ENCODE measurements at places on chromosomes 13 and 19.
A peak's percentile ranks its signal among the peaks of the same experiment; 100 is the strongest.

GRCh38 chr13:41746259-41746658, 214.7 kb downstream of the VWA8 start:
- DNase-seq, result no peak

DNA sequence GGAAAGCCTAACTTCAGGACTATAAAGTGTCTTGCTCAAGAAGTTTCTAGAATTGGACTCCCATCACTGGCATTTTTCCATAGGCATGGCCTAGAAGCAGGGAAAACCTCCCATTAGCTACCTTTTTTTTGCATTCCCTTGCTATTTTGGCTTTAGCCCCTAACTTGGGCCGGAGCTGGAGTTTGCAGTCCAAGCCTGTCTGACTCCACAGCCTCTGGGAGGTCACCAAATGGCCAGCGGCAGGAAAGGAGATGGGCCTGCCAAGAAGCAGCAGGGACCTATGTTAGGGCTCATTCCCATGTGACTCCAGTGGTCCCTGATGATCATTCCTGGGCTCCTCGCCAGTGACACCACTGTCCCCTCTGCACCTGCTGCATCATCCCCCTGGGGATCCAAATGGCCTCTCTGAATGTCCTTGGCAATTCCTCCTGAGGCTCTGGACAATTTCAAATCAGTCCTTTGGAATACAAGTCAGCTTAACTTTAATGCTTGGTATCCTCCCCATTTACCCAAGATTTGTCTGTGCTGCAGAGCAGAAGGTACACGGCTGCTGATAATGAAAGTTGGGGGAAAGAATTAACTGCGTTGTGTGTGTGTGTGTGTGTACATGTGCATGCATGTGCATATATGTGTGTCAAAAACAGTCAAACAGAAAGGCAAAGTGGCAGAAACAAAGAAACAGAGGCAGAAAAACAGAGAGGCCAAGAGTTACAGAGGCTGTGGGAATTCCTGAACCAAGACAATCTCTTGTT, 69.8 kb upstream of the SERP2 start:
- no peak for DNase-seq

DNA sequence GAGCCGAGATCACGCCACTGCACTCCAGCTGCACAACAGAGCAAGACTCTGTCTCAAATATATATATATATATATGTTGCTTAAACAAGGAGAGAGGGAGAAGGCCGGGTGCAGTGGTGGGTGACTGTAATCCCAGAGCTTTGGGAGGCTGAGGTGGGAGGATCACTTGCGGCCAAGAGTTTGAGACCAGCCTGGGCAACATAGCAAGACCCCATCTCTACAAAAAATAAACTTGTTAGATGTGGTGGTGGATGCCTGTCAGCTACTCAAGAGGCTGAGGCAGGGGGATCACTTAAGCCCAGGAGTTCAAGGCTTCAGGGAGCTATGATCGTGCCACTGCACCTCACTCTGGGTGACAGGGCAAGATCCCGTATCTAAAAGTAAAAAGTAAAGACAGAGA, 5.3 kb upstream of the HSD17B14 start:
- no peak for DNase-seq

- peak; percentile 31 for DNase-seq
Measured at GRCh38 chr13:43666403-43666802, 120.4 kb downstream of the ENOX1 start.

- no peak for DNase-seq
Measured at GRCh38 chr13:98657506-98658085, 80.7 kb upstream of the STK24 start.

- DNase-seq, result no peak
Measured at GRCh38 chr19:53161123-53161522, 2.3 kb upstream of the ZNF347 start.

DNA sequence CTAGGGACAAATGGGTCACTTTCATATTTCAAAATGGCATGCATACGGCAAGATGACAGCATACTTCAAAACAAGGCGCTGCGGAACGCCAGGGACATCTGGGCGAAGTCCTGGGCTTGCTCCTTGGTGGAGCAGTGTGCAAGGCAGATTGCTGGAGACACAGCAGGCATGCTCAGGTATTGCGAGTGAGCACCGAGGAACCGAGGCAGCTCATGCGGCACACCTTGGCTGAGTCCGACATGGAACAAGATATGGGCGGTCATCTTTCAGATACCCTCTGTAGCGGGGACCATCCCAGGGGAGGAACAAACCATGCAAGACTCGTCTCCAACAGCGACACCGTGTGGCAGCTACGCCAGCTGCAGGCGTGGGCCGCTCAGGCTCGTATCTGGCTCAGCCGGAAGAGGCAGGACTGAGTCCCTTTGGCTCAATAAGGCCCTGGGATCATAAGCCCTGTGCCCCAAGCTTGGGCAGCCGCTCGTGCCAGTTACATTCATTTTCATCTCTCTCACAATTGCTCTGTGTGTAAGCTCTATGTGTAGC, 112.4 kb downstream of the NUFIP1 start:
- DNase-seq, result peak; percentile 16

- DNase-seq, result no peak
Measured at GRCh38 chr13:32882691-32883090, 133.5 kb upstream of the KL start.

- DNase-seq, result no peak
Measured at GRCh38 chr13:86155756-86156155, 356.5 kb upstream of the SLITRK6 start.

GRCh38 chr13:24630851-24631620, 49.2 kb upstream of the ATP12A start:
- DNase-seq, result no peak

DNA sequence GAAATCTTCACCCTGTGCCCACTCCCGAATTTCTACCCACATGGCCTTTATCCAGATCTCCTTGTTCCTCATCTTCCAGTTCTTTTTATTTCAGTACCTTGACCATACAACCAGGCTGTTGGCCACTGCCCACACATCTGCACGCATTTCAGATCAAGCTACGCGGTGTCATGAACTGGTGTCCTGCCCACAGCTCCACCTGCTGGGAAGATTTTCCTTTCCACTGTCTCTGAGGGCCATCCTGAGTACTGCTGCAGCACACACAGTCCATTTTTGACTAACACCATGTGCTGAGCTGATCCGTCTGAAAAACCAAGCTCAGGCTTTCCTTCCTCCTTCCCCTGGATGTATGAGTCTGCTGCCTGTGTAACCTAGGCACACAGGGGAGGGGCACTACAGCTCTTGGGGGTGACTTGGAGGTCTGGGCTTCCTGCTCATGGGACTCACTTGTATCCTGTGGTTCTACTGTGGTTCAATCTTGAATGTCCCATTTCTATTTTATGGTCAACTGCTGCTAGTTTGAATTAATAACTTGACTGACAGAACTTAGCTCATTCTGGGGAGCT, 71.9 kb downstream of the WASF3 start:
- DNase-seq, result peak; percentile 39

DNA sequence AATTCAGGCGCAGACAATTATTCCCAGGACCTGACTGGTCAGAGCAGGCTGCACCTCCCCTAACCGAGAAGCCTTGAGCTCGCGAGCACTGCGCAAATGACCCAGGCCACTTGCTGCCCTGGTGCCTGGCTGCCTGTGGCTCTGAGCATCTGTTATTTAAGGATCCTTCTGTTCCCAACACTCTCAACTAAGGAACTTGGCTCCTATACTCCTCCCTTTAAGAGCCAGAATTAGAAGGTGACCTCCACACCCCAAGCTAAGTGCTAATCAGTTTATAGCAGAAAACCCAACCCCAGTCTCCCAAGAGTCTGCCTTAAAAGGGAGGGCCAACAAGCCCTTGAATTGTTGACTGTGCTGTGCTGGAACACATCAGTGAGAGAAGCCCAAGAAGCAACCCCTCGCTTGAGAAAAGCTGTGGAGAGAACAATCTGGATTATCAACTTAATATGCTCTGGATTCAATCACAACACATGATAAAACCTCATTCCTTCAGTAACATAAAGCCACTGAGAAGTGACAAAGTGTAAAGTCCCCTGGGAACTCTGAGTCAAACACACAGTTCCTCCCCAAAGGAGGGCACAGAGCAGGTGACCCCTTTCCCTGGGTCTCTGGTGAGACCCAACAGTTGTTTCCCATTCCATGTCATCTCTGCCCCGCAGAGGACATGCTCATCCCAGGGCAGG, 14.6 kb downstream of the AKAP8L start:
- no peak for DNase-seq

DNA sequence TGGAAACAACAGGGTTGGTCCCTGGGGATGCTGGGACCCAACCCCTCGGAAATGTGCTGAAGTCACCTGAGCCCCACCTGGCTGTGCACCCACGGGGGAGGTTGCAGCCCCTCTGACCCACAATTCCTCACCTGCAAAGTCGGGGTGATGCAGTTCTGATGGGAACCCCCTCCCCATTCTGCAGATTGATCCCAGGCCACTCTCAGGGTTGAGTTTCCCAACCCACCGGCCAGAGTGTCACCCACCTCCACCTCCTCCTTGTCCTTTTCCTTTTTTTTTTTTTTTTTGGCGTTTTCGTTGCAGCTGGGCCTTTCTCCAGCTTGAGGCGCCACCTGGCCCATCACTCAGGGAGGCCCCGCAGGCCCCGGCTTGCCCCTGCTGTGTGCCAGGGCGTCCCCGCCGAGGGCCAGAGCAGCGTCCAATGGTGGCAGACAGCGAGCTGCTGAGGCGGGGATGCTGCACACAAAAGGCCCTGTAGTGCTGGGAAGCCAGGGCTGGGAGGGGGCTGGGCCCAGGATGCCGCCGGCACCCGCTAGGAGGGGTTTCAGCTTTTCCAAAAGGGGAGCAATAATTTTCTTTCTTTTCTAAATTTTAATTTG, 4.6 kb downstream of the PIK3R2 start:
- no peak for DNase-seq

DNA sequence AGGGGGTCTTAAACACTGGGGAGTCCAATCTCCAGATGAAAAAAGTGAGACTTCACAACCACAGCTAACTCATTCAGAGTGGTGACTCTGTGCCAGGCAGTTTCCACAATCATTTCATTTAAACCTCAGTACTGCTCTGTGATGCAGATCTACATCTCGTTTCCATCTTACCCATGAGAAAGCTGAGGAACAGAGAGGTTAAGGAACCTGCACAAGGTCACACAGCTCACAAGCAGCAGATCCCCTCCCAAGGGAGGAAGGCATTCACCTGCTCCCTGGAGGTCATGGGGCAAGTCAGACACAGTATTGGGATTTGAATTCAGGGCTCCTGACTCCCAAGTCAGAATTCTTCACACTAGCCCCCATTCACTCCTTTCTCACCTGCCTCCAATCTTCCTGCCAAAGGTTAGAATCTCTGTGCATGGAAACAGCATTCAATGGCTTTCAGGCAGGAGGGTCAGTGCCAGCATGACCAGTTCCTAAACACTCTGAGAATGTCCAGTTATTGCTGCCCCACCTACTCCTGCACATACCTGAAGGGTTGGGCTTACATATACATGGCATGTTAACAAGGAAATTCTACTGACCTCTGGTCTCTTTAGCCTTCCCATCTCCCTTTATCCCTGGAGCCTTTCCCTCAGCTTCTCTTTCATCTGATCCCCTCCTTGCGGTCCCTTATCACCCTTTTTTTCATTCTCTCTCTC, 1.9 kb downstream of the CABP5 start:
- DNase-seq, result no peak

GRCh38 chr19:18594824-18595373, 6.3 kb downstream of the REX1BD start:
- DNase-seq, result no peak

DNA sequence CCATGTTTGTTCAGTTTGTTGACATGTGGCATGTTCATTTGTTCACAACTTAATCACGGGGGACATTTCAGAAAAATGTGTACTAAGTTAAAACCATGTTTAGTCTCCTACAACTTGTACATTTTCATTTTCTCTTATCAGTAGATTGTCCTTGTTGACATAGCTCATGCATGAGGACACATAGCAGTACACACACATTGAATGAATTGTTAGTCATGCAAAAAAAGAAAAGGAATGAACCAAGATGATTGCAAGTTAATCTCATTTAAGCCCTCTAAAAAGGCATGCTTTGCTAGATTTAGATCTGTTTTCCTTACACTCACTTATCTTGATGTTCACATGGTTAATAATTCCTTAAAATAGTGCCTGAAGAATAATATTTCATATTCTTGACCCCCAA, 38.2 kb upstream of the AKAP11 start:
- DNase-seq, result no peak

- DNase-seq, result no peak
Measured at GRCh38 chr13:44404261-44405132, 30.9 kb downstream of the SERP2 start.

DNA sequence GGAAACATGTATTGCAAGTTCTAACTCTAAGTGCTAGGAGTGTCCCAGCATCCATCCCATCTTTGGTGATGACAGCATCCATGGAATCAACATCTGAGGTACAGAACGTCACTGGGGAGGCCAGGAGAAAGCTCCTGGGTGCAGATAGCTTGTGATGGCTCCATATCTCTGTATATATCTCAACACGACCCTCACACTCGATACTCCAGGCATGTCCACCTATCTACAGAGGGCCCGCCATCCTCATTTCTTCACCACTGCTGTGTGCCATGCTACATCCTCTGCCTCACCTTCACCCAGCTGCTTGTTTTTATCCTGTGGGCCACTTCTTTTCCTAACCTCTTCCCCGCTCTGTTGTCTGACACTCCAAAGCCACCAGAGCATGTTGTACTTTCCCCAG, 100.4 kb upstream of the SERP2 start:
- no peak for DNase-seq

DNA sequence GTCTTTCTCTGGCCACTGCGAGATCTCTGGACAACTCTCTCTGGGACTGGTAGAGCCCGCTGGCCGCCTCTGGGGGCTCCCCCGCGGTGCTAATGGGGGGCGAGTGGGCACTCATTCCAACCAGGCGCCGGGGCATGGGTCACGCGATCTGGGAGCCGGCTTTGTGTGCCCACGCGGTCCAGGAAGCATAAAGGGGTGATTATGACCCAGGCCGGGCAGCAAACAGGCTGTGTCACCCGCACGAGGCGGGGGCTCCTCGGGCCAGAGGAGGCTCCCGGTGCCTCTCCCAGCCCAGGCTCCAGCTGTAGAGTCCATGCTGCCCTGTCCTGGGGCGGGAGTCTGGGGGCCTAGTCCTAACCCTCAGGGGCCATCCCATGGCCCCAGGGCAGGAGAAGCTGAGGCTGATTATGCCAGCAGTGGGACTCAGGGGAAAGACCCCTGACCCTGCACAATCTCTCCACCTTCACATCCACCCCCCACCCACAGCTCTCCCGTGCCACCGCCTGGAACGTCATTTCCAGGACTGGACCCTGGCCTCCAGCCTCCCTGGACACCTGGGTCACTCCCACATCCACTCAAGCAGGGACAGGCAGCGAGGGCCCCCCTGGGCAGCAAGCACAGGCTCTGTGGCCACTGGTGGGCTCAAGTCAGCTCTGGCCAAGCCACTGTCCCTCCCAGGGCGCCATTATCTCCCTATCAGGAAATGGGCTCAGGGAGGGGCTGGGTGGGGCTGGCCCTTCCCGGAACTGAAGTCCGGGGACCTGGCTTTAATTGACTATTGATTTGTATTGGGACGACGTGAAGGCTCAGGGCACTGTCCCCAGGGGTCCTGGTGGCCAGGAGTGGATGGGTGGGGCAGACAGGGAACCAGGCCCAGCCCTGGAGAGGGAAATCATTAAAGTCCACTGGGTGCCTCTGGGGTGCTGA, 50.0 kb downstream of the PTPRS start:
- DNase-seq, result no peak

GRCh38 chr19:29277102-29277501, 64.2 kb upstream of the UQCRFS1 start:
- no peak for DNase-seq

- DNase-seq, result no peak
Measured at GRCh38 chr13:29496241-29496712, 99.2 kb downstream of the SLC7A1 start.

GRCh38 chr13:97112446-97113152, 109.5 kb upstream of the MBNL2 start:
- DNase-seq, result no peak

Measured in NCI-H82 (cell line).